ENCODE measurements at places on chromosomes 3 and 15. TPM values are rescaled to one million over a fixed set of nuclear protein-coding genes. Genes with fewer than 3 reads are reported as not detected.

DNA sequence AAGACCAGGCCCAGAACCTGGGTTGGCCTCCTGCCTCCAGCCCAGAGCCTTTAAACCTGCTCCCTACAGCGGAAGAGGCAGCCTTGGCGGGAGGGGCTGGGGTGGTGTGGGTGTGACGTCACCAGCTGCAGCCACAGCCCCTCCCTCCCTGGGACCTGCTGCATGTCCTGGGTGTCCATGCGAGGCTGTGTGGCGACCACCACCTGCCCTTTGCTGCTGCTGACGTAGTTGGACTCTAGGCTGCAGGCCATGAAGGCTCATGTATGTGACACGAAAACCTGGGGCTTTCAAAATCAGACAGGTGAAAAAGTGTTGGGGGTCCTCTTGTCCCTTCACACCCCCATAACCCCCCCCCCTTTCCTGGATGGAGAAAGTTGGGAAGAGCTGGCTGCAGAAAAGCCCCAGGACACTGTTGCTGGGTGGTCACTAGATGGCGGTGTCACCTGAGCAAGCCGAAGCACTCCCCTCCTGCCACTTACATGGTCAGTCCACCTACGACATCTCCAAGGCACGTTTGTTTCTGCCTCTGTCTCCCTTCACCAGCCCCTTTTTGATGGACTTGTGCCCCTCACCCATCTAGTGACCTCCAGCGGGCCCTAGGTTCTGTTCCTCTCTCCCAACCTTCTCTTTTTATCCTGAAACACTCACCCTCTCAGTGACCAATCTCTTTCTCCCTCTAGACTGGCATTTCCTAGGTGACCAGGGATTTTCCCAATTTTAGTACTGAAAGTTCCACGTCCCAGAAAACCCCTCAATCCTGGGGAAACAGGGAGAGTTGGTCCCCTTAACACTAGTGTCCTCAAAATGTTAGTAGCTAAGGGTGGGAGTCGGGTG lies 35.2 kb downstream of the SLC6A20 start:
- peak; percentile 64 for DNase-seq

DNA sequence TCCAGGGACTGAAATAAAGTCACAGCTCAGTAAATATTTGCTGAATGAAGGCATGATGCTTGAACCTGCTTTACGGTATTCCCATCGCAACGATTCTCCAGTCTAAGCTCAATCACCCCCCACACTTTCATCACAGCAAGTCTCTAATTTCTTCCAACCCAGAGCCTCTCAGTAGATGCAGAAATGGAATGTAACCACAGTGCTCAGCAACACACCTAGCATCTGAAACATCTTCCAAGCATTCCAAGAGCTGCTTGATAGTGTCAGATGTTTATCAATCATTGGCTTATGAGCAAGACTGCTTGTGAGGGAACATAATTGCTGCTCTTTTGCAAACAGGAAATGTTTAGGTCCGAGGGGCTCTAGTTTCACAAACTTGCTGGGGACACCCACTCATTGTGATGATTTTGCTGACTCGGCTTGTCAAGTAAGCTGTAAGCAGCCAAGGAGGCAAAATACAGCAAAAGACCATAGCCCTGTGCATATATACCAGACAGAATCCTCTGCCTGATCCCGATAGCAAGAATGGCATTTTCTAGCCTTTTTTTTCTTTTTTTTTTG lies 751.2 kb downstream of the NR2F2 start:
- DNase-seq = no peak

DNA sequence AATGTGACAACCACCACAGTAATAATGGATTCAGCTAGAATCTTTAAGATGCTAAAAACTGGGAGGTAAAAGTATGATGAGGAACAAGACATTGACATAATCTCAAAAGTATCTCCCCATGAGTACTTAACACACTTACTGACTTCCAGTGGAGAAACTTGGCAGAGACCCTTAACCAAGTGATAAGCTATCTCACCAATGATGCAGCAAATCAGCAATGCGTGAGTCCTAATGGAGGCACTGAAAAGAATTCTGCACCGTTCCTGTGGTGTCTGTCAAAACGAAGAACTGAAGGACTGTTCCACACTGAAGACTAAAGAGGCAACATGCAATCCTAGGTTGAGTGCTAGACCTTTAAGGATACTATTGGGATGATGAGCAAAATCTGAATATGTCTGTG lies 67.9 kb upstream of the OCA2 start:
- no peak for DNase-seq

GRCh38 chr3:94564247-94564646 lies 501.4 kb downstream of the NSUN3 start:
- DNase-seq = no peak

GRCh38 chr3:4306091-4306490 lies 2.9 kb downstream of the SETMAR start:
- DNase-seq = no peak

DNA sequence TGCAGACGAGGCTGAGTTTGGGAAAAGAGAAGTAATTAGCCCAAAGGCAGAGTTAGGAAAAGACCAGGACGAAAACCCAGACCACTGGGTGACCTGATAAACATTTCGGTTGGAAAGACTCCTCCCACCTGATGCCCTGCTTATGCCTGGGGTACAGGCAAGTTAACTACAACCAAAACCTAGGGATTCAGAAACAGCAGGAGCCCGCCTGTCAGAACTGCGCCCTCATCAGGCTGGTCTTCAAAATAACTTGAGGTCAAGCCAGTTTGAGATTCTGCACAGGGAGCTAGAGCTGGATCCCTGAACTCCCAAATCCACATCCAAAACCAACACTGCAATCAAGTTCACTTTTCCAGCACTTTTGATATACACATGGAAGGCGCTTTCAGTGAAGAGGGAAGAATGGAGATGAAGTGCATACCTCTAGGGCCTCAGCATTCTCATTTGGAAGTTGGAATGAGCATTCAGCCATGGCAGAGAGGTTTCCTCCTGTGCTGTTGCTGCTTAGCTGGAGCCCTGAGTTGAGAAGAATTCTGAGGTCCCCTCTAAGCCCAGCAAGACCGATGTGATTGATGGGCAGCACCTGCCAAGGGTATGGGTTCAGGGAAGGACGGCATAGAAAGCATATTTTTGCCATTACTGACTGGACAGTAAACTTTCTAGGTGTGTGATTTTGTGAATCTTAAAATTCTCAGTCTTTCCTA lies 11.6 kb downstream of the TSEN2 start:
- DNase-seq = no peak

DNA sequence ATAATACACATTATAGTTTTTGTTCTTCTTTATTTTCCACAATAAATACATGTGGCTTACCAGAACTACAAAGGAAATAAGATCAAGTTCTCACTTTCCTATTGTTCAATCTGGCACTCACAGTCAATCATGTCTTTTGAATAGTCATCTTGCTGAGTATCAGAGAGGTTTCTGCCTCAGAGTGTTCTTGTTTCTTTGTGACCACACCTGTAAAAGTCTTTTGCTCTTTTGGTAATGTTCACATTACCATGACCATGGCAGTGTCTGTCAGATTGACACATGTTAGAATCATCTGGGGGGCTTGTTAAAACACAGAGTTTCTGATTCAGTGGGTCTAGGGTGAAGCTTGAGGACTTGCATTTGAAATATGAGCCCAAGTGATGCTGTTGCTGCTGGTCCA lies 135.0 kb downstream of the SATB1 start:
- DNase-seq = no peak

DNA sequence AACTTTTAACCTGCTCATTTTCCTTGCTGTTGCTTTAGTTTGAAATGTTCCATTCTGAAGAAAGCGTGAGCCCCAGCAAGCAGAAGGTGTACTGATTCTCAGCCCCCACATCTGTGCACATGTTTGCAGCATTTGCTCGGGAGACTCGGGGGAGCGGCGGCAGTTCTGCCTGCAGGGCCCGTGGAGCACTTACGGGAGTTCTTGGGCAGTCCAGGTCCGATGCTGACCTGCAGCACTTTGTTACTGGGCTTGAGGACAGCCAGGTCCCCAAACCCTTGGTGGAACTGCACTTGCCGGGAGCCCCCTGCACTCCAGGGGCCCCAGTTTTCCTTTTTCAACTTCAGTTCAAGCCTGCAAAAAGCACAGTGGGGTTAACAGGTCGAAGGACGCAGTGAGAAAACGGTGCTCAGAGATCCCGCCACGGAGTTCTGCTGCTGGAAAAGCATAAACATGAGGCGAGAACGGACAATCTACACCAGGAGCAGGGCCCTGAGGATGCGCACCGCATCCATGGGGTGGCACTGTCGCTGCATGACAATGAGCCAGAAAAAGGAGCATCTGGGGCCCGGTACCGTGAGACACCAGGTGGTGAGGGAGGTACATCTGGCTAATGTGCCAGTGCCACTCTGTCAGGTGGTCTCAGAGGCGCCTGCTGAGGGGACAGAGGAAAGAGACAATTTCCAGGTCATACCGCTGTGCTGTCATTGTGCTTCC lies 45.6 kb upstream of the LDHAL6B start:
- peak; percentile 51 for DNase-seq

GRCh38 chr15:75551091-75551490 lies 28.0 kb downstream of the PTPN9 start:
- no peak for DNase-seq

DNA sequence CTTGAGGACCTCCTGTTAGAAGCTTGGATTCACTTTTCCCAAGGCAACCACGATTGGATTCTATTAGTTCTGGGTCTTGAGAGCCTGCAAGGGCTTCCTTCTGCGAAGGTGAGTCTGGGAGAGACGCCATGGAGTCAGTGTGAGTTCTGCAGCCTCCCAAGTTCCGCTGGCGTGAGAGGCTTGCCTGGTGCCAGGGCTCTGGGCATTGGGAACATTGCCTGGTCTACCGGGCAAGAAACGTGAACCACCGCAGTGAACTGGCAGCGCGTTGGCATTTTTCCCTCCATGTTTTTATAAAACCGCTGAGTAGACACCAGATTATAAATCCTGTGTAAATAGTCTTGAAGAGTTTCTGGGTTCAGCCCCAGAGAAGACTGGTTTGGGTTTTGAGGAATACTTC lies 160.9 kb downstream of the IGF1R start:
- DNase-seq = no peak

- DNase-seq = no peak
Measured at GRCh38 chr3:99783011-99783573, 34.6 kb upstream of the CMSS1 start.

DNA sequence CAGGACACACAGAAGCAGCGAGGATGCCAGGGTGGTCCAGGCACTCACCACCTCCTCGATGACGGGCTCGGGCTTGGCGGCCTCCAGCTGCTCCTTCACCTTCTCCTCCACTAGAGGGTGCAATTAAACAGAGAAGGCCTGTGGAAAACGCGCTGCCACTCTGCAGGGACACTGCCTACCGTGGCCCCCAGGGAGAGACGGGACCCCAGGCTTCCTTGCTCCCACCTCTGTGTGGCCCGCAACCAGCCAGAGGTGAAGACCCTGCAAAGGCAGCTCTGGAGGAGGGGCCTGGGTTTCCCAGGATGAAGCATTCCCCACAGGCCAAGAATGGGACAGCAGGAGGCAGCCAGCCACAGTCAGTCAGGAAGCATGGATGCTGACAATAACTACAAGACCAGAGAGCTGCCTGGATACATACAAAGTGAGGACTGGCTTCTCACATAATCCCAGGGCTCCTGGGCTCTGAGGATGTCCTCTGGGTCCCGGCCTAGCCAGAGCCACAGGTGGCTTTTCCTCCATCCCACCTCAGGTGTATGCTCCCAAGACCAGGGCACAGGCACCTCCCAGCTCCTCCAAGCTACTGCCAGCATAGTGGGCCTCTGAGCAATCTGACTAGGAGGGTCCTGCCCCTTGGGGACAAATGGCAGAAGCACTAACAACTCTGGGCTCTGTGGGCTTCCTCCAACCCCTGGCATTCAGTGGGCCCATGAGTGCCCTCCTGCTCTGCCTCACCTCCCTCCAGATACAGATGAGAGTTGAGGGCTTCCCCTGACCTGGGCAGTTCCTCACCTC lies 46.2 kb downstream of the PTH1R start:
- peak; percentile 46 for DNase-seq

DNA sequence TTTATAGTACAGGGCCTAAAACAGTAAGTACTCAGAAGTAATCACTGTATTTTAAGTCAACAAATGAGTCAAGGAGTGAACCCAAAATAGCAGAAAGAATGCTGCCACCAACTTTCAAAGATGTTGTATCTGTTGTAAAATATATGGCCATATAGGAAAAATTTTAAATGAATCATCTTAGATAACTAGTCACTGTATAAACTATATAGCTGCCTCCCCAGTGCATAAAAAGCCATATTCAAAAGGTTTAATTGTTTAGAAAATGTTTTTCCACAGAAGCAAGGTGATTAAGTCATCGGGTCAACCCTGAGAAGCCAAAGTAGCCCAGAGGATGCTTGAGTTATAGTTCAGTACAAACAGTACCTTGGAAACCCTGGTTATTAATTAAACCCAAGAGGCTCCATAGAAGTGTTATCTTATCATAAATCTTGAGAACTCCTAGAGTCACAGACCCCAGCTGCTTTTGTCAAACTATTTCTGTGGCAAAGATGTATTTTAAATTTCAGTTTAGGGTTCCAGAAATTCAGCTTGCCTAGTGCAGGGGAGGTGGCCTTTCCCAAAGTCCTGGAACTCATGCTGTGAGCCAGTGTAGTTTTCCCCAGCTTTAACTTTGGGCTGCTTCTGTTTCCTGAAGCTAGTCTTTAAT lies 39.2 kb downstream of the MBNL1 start:
- peak; percentile 85 for DNase-seq

DNA sequence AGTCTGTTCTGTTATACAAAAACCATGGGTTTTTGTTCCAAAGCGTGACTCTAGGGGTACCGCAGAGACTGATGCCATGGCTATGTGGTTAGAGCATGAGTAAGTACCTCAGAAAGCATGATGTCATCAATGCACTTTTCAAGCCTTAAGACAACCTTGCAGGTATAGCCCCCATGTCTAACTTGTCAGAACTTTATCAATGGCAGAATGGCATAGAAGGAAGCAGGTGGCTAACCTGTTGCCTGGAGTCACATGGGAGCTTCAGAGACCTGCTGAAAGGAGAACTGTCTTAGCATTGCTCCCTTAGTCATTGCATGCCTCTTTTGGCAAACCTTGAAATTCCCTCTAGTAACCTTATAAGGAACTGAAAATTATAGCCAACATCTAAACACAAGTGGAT lies 52.5 kb downstream of the EOMES start:
- no peak for DNase-seq

DNA sequence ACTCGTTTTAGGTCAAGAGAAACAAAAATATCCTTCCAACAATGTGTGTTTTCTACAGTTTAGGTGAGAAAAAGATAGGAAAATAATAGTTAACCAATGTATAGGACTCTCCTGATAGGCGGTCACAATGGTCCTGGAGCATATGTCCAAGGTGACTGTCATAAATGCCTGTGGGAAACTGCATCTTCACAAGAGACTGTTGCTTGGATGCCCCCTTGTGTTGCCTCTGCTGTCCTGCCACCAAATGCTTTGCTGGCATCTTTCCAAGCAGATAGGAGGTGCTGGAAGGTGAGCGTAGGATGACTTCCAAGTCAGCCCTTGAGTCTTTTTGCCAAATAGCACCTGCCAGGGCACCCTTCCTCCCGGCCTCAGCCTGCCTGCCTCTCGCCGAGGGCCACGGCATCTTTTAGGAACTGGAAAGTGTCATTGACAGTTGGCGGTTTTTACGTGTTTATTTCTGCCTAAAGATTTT lies 24.1 kb upstream of the SACM1L start:
- DNase-seq = peak; percentile 70

The CEMIP gene
- total RNA-seq = 7.3 TPM

The TCF12 gene
- 154 TPM for total RNA-seq

The GOLGA8N gene
- not detected for total RNA-seq

The SLC28A2 gene
- total RNA-seq = not detected

The SAMMSON gene
- not detected for total RNA-seq

The CCDC174 gene
- 4.1 TPM for total RNA-seq
